NCI-H187 (cell line): ENCODE measurements at places on chromosomes 1 and 21.

DNA sequence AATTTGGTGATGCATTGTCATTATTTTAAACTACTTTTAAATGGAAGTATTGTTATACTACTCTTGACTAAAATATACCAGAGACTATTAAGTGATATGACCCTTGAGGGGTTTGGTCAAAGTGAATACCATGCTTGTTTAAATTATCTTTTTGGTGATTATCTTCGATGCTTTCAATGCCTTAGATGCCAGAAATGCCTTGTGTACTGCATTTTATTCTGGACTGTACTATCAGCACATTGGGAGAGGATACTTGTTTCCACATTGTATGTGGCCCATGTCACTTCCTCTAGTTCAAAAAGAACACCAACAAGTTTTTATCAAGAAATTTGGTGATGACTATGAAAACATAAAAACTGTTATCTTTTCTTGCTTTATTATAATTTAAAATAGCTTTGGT is 16.3 kb downstream of the MAP3K7CL start:
- DNase-seq = no peak

DNA sequence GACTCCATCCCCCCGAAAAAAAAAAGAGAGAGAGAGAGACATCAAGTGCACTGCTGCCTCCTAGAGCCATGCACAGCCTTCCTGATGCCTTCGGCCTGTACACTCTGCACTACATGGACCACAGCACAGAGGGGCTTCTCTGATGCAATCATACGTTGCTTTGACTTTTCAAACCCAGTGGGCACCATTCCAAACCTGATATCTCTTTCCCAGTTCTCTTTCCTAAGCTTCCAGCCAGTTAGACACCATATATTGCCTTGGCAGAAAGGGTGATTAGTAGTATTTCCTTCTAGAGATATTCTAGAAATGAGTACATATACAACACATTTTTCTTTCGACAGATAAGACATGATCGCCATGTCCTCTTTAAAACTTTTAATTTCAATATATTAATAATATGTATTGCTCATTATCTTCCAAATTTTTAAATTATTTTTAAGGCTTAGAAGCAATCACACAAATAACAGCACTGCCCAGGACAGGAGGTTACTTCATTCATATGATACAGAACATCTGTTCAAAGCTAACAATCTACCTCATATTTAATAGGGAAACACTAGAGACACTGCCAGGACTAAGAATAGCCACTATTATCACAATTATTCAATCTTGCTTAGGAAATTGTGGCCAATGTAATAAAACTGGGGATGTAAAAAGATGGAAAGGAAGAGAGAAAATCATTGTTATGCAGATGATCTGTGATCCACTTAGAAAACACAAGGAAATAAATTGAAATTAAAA is 9.9 kb downstream of the CLCA1 start:
- DNase-seq = no peak

- no peak for DNase-seq
Observed at GRCh38 chr1:195251900-195252299, 1356.3 kb downstream of the KCNT2 start.

DNA sequence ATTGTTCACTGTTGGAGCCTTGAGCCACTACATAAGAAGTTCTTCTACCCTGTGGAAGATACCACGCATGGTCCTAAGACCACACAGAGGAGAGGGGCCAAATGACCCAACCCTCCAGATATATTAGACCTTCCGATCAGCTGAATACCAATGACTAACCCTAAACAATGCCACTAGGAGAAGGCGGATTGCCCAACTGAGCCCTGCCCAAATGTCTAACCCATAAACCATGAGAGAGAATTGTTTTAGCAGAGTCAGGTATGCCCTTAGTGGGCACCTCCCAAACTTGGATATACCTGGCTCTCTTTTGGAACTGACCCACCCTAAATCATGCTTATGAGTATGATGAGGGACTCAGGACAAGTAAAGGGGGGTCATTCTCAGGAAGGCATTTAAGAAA is 12.3 kb downstream of the SMG5 start:
- DNase-seq = no peak

GRCh38 chr1:203181586-203182386 is 4.7 kb downstream of the CHI3L1 start:
- DNase-seq = no peak

- DNase-seq = no peak
Observed at GRCh38 chr1:228487336-228488124, at the start of gene RNF187. RNF187 (plus strand) TSS chr1:228487382.

GRCh38 chr1:211420389-211420788 is 71.6 kb downstream of the RD3 start:
- DNase-seq = no peak

DNA sequence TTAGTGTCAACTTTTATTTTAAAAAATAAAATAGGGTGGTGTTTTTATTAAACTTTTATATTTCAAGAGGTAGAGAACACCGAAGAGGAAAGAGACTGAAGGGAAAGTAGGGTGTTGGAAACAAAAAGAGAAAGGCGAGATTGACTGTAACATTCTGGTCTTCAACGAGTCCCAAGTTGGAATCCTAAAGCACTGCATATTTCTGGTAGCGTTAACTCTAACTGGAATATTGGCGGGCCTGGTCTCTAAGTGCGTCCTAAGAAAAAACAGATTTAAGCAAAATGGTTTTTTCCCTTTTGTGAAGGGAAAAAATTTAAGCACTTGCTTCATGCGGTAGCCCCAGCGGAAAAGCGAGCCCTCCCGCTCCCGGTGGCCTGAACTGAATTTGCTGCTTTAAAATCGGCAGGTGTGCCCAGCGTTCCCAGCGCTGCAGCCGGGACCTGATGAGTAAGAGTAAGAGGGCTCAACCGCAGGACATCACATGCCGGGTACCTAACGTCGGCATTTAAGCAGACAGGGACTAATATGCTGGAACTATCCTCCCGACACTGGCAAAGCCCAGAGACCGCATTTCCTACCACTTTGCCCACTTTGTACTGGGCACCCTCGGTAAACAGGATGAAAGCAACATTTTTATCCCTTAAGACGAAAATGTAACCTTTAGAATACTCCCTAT is 30.5 kb upstream of the NFIA start:
- DNase-seq = no peak

GRCh38 chr1:224045556-224045955 is 68.4 kb upstream of the FBXO28 start:
- no peak for DNase-seq

GRCh38 chr1:47396671-47397196 is 19.4 kb upstream of the FOXE3 start:
- DNase-seq = no peak

- DNase-seq = no peak
Observed at GRCh38 chr1:154581766-154582165, 14.2 kb downstream of the CHRNB2 start.

GRCh38 chr21:25967181-25967900 is 203.2 kb downstream of the APP start:
- DNase-seq = no peak

DNA sequence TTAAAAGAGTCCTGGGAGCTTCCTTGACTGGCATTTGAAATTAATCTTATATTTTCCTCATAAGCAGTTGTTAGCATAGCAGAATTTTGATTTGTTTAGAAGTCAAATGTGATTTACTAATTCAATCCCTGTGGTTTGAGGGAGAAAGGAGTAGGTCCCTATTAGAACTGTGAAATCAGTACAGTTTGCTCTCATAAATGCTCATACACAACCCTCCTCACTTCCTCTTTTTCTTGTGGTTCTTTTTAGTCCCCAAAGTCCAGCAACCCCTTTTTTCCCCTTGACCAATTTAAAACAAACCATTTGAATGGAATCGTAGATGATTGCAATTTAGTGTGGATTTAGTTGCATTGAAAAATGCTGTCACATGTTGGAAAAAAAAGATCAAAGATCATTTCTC is 9.2 kb upstream of the IFI44 start:
- DNase-seq = no peak

DNA sequence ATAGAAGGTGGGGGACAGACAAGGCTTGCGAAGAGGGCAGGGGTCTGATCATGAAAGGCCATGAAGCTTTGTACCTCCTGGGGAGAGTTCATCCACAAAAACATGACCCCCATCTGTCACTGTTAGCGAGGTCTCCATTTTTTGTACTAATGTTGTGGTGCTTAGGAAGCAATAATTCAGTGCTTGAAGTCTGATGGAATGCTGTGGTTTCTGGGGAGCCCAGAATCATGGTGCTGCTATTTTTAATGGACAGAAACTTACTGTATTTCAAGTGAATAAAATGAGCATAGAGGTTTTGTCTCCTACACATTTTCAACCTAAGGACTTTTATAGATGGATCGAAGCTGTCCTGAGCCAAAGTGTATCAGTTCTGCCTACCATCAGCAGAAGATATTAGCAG is 28.2 kb upstream of the RGL1 start:
- DNase-seq = no peak

GRCh38 chr1:244409701-244410100 is 42.0 kb downstream of the ADSS2 start:
- DNase-seq = no peak

DNA sequence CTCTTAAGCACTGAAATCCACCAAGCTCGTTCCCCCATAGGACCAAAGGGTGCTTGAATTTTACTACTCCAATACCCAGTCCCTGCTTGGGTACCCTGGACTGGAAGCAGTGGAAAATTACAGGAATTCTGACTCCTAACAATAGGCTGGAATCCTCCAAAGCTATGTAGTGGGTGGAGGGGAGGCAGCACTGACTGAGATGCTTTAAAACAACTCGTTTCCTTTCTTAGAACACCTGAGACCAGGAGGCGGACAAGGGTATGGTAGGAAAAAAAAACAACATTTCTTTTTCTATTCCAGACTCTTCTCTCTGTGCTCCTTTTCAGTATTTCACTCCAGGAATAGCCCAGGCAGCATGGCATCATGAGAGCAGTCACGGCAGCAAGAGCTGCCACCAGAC is 2.3 kb downstream of the PEF1 start:
- no peak for DNase-seq

DNA sequence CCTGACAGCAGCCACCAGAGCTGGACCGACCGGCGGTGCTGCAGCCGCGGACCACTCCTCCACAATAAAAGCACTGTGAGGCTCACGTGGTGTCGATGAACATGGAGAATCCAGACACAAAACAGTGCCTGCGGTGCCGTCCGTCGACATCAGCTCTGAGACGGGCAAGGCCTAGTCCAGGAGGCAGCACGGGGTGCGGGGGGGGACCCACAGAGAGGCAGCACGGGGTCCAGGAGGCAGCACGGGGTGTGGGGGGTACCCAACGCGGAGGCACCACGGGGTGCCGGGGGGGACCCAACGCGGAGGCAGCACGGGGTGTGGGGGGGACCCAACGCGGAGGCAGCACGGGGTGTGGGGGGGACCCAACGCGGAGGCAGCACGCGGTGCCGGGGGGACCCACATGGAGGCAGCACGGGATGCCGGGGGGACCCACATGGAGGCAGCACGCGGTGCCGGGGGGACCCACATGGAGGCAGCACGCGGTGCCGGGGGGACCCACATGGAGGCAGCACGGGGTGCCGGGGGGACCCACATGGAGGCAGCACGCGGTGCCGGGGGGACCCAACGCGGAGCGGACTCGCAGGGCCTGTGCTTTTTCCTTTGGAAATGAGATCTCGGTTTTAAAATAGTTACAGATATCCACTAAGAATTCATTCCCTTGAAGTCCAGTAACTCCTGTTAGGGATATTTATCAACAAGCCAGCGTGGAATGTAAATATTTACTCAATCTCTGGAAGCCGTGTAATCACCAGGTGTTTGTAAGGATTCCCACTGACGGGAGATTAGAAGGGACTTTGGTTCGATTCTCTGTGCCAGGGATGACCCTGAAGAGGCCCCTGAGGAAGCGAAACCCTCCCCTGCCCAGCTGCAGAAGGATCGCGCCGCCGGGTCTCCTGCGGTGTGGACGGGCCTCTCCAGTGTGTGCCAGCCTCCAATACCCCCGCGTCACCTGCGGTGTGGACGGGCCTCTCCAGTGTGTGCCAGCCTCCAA is 52.1 kb downstream of the COL6A1 start:
- DNase-seq = no peak

DNA sequence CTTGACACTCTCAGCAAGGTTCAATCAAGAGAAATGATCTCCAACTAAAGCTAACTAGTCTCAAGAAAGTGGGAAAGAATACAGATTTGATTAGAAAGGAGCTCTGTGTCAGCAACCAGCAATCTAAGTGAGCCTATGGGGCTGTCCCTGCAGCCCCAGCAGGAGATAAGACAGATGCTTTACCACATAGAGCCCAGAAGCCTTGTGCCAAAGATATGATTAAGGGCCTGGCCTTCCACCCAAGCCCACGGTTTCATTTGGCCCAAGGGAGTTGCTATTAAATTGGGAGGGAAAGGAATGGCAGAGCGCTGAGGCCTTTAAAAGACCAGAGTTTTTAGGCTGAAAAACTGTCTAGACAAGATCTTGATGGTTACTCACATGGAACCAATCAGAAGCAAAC is 74.8 kb downstream of the HLCS start:
- DNase-seq = no peak

- DNase-seq = no peak
Observed at GRCh38 chr1:15994590-15995351, 9.3 kb upstream of the SRARP start.

DNA sequence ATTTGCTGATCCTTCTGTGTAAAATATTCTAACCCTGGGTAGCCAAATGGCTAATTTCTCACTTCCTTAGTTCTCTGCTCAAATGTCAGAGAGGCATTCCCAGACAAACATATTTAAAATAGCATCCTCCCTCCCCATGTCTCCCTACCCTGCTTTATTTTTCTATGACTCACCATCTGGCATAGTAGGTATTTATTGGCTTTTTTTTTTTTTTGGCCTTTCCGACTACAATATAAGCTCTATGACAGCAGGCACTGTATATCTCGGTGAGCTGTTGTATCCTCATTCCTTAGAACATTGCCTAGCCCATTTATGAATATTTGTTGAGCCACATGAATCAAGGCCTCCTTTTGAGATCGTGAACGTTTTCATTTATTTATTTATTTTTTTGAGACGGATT is 1.5 kb upstream of the NEK7 start:
- DNase-seq = no peak

- no peak for DNase-seq
Observed at GRCh38 chr1:70353044-70353443, 1.5 kb downstream of the ANKRD13C start.

DNA sequence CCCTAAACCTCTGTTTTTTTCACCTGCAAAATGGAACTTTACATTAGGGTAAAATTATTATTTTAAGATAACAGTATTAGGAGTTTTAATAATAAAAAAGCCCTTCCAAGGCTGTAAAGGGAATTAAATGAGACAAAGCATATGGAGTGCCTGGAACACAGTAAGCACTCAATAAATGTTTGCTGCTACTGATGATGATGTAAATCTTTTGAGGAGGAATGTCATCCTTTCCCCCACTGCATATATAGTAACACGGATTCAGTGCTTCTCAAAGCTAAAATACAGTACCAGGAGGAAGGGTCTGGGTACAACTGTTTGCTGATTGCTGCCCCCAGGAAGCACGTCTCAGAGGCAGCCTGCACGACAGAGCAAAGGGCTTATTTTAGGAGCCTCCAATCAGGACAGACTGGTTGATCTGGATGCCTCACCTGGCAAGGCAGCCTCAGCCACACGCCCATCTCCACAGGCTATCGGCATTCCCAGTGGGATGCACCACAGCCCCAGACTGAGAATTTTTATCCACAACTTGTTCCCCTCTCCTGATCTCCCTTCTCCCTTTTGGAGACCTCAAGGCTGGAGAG is 64.4 kb downstream of the GADD45A start:
- DNase-seq = no peak

GRCh38 chr21:16579538-16579937 is 849.8 kb downstream of the USP25 start:
- no peak for DNase-seq
